Right atrium auricular region (tissue), 2 donors: ENCODE measurements at places on chromosomes 13 and 19.

DNA sequence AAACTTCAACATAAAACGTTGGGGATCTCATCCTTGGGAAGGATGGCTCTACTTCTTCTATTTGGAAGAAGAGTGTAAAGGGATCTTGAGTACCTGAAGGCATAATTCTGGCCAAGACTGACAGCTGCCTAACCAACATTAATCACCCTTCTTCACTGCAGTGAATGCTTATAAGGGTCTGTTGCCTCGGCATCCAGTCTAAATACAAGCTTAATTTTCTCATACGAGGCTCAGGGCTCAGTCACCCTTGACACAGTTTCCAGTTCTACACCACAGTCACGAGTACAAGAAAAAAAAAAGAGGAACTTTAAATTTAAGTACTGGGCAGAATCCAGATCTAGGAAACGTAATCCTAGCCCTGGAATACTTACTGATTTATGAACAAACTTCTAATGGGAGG lies 9.0 kb downstream of the FPR3 start:
- no peak for DNase-seq

GRCh38 chr13:52319876-52320275 lies 86.1 kb downstream of the THSD1 start:
- no peak for DNase-seq

DNA sequence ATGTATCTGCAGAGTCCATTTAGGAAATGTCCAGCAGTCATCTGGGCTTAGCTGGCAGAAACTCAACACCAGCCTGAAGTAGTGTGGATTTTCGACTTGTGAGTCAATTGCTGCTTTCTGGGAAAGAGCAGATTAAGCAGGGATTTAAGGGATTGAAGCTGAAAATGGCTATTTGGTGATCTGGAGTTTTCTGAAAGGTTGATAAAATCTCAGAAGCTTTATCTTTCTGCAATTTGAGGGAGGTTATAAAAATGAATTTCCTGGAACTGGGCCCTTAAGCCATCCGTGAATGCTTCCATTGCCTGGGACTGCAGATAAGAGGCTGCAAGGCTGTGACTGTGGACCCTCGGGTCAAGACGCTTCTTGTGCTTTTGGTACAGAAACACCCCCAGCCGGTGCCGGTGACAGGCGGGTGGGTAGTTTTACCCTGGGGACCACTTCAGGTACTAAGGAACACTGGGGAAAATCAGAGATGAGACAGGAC lies 61.5 kb downstream of the COL4A1 start:
- no peak for DNase-seq

- no peak for DNase-seq
These were observed 20.6 kb downstream of the PBX4 start for GRCh38 chr19:19597809-19598306.

GRCh38 chr13:40502236-40502635 lies 164.2 kb downstream of the FOXO1 start:
- peak; percentile 55 for DNase-seq

GRCh38 chr19:5478241-5478924 lies 23.2 kb downstream of the ZNRF4 start:
- no peak for DNase-seq

DNA sequence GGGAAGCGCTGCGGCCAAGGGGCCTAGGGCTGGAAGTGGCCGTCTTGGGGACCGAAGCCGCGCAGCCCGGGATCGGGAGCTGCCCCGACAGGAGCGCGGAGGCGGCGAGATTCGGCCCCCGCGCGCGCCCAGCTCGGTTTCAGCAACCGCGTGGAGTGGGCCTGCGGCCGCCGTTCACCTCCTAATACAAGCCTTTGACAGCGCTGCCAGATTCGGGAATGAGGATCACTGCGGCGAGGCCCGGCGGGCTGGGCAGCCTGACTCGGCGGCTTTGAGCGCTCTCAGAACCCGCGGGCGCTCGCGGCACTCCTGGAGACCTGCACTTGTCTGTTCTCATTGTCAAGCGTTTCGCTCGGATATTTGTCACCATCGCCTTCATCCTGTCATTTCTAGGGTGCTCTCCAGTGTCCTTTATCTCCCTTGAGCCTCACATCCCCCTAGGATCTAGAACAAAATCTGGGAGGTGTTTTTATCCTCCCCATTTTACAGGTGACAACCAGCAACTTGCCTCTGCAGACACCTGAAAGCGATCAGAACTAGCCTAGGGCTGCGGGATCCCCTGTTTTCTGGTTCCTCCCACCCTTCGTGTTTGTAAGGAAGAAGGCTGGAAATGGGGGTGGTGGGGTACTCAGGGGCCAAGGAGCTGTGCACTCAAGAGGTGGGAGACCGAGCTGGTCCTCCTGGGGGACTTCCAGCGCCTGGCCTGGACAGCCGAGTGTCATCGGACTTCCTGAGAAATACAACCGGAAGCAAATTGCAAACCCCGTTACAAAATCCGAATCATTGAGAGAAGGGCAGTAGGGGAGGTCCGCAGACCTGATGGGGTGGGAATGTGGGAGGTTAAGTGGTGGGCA lies 1.5 kb upstream of the CDX2 start:
- DNase-seq, result no peak

DNA sequence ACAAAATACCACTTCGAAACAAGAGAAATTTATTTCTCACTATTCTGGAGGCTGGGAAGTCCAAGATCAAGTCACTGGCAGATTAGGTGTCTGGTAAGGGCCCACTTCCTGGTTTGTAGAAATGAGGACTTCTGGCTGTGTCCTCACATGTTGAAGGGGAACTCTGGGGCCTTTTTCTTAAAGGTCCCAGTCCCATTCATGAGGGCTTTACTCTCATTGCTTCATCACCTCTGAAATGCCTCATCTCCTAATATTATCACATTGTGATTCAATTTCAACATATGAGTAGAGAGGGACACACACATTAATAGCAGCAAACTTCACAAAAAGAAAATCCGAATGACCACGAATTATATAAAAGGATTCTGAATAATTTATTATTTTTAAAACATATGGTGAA lies 21.6 kb upstream of the SIGLEC14 start:
- DNase-seq, result no peak

GRCh38 chr19:17358395-17358794 lies 18.7 kb downstream of the PLVAP start:
- no peak for DNase-seq

DNA sequence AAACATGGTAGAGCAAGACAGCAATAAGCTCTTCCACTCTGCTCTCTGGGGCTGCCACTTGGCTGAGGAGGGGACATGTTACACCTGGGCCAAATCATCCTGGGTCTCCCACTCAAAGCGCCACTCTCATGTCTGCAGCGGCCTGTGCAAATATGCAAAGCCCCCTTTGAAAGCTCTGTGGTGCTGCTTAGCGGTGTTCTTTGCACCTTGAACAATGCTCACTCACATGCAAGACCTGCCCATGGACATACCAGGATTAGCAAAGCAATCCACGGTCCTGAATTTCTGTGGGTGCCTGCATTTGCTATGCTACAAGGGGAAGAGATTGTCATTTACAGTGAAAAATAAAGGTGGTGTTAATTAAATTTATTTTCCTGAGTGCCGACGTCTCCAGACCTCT lies 48.6 kb downstream of the MRPL57 start:
- no peak for DNase-seq

GRCh38 chr19:35066121-35066520 lies 24.6 kb downstream of the HPN start:
- no peak for DNase-seq
